Stimulated activated CD4-positive, alpha-beta T cell treated with anti-CD3 and anti-CD28 coated beads, Interleukin-1b, Interleukin-23, amount 100 ng/mL, for 48 hours (primary cell): ENCODE measurements at places on chromosomes 3 and 15.

GRCh38 chr15:77180757-77181156, 109.8 kb upstream of the TSPAN3 start:
- DNase-seq = no peak

DNA sequence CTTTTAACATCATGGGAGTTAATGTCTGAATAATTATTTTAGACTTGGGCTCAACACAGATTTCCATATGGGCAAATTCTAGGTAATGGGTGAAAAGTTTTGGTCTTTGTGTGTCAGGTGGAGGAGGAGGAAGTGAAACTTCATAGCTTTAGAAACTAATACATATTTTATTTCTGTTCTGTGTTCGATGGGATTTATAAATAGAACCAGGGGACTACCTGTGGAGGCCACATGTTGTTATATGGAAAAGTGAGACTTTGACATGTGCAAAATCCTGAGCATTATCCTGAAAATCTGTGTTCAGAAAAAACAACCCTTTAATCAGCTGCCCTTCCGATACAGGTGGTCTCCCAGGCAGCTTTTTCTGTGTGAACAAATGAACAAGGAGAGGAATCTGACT, 209.5 kb downstream of the SOX2 start:
- no peak for DNase-seq

DNA sequence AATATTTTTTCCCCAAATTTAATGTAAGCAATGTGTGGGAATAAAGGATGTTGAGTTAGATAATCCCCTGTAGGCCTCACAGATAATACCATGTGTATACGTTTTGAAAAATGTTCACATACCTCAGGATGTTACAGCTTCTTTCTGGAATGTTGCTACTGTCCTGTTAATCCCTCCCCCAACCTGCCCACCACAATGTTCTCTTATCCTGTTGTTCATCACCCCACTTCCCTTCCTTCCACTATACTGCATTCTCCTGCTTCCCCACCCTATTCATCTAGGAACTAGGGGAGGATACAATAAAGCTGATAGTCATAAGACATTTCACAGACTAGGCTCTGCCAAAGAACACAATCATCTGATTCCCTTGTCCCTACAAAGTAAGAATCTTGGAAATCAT, 92.1 kb downstream of the IGF2BP2 start:
- DNase-seq = no peak

DNA sequence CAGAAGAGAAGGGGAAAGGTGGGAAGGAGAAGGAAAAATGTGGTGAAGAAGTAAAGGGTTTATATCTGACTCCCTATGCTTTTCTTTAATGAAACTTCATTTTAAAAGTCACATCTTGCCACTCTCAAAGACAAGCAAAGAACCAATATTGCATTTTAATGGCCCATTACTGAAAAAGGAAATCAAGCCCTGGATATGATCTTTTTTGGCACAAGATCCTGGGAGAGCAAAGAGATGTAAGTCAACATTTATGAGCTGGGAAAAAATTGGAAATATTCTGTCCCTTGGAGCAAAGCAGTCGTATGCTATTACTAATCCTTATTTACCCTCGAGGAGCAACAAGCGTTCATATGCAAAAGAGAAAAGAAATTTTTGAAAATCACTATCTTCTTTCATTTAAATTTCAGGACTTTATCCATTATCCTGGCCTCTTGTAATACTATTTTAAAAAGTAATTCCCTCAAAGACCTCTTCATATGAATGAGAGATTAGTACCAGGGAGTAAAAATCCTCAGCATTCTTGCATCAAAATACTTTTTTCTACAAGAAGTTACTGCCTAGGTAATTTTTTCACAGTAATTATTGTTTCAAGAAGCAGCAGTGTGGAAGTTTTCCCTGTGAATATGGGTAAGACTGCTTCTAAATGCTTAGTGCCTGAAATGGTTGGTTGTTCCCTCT, 435.3 kb upstream of the PDZRN3 start:
- no peak for DNase-seq

GRCh38 chr3:176159796-176160195, 1037.5 kb downstream of the TBL1XR1 start:
- DNase-seq = no peak

DNA sequence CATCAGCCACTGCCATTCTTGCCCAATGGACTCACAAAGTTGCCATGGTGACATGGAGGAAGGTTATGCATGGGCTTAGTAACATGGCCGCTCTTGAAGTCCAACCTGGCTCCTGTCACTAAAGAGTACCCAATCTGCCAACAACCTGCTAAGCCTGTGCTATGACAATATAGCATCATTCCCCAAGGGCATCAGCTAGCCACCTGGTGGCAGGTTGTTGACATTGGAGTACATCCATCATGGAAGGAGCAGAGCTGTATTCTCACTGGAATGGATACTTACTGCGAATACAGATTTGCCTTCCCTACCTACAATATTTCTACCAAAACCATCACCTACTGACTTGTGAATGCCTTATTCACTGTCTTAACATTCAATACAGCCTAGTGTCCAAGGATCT, 138.9 kb upstream of the RORA start:
- DNase-seq = no peak

GRCh38 chr3:65466300-65466988, 572.3 kb downstream of the MAGI1 start:
- DNase-seq = no peak

DNA sequence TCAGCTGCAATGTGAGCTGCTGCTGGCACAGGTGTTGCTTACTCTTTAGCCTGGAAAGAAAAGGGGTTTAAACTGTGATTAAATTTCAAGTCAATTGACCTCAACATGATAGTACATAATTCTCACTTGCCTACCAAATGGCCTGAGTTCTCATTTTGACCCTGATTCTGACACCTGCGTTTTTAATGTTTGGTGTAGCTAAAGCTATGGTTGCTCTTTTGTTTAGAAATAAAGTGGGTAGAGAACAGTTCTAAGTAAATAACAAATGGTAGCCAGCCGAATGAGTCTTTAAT, 100.8 kb upstream of the SOX2 start:
- no peak for DNase-seq

DNA sequence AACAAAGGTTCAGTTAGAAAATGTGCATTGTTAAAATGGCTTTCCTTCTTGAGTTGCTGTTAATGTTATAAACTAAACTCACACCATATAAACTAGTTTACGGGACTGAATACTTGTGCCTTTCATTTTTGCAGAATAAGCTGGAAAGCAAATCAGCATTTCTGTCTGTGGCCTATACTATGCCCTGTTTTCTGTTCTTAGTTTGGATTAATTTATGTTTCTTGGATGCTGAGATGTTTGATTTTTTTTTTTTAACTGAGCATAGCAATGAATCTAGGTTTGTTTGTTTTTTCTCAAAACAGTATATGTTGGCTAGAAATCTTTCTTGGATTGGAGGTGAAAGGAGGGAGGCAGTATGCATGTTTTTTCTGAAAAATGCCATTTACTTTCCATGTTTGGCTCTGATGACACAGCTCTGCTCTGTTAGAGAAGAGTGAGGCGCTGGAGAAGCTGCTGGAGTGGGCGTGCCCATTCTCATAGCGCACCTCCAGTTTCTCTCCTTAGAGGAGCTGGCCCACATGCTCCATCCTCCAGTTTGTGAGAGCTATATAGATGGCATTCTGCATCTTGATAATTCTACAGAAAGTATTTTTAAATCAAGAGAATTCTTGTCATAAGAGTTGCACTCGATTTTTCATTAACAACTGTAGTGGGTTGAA, 423.6 kb upstream of the TPM1 start:
- DNase-seq = no peak

DNA sequence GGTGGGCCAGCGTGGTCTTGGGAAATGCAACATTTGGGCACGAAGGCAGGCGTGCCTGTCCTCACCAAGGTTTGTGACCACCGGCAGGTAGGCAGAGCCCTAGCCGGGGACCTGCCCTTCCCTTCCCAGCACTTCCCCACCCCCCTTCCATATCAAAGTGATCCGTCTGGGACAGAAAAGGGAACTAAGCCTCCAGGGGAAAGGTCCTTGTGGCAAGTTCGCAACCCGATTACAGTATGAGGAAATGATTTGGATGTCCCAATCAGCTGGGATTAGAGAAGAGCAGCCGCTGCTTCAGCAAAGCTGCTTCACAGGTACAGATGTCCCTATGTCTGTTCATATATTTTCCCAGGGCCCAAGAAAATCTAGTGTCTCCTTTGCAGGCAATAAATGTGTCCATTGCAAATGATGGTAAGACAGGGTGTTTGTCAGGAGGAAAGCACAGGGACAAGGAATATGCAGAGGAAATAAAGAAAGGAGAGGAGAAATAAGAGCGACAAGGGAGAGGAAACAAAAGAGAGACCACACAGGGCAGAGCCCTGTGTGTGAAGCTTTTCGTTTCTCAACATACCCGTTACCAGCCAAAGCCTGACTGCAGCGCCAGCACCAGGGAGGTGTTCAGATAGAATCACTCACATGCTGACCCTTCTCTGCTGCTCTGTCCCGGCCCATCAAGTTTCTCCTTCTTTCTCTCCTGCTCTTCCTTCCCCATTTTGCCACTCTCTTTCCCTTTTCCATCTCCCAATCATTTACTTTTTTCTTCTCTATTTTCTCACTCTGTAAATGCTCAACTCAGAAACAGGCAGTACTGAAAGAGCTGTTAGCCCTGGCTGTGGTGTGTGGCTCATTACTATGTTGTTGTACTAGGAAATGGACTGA, 17.4 kb upstream of the SECISBP2L start:
- no peak for DNase-seq

- no peak for DNase-seq
Observed at GRCh38 chr3:115779011-115779410, 155.7 kb downstream of the GAP43 start.
